ENCODE measurements at places on chromosomes 6 and 20.

GRCh38 chr20:47944682-47945081 is 159.4 kb upstream of the SULF2 start:
- no peak for DNase-seq

GRCh38 chr6:30192076-30192475 is 21.1 kb downstream of the TRIM26 start:
- no peak for DNase-seq

DNA sequence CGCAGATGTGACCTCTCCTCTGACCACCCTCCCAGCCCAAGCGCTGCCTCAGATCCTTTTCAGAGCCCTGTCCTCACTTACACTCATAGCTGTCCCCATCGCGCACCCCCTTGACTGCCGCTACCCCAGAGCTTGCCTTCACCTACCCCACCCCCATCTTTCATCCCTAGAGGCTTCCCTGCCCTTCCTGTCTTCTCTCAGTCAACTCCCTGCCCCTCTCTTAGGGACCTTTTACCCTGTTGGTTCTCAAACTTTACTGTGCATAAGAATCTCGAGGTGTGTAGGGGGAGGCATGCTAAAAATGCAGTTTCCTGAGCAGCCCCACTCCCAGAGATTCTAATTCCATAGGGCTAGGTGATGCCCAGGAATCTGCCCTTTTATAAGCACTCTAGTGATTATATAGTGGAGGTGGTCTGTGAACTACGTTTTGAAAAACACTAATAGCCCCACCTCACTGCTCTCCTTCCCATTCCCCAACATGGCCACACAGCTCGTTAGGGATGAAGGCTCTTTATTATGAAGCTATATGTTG is 725 bp downstream of the TM9SF4 start:
- no peak for DNase-seq

DNA sequence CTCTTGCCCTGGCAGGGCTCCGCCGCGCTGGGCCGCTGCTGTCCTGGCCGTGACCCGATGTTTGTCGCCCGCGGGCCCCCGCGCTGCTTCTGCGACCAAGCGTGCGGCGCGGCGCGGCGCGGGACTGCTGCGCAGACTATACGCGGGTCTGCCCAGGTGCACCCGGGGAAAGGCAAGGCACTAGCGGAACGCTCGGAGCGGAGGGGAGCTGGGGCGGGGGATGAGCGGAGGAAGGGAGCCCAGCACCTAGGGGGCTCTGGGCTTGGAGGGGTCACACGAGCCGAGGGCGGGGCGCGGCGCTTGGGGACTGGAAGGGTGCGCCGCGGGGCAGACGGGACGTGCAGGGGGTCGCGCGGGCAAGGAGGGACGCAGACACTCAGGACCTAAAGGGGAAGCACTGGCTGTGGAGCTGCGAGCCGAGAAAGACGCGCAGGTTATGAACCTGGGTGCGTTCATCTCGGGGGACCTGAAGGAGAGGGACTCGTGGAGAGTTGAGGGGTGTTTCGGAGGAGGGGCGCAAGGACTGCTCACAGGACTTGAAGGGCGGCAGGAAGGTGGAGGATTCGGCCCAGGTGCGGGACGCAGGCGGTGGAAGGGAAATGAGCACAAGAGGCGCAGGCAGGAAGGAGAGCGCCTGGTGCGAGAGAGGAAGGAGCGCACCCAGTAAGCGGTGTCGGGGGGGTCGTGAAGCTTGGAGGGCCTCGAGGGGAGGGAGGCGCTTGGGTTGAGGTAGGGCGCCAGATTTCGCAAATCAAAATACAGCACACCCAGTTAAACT is 40.8 kb upstream of the ZNFX1 start:
- DNase-seq: peak; percentile 34

DNA sequence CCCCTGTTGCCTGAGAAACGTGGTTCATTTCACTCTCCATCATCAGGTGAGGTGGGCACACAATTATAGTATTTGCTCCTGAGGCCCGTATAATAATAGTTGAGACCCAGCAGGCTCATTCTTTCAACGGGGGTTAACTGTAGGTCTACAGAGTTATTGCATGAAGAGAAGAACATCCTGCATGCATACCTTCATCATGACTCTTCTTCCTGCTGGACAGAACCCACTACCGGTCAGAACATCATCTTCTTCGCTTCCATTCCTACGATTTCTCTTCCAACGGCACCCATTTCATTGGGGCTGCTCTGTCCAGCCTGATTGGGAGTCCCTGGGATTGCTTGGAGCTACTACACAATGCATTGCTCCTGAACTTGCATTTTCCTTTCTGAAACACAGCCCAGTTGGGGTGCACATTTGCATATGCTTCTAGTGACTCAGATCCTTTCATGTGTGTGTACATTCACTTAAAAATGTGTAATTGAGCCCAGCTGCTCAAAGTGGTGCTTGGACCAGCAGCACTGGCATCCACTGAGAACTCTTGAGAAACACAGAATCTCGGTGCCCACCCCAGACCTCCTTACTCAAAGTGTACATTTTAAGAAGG is 57.4 kb downstream of the SLC24A3 start:
- DNase-seq: no peak

- no peak for DNase-seq
These were observed 406.5 kb downstream of the KIF16B start for GRCh38 chr20:16166737-16167136.

DNA sequence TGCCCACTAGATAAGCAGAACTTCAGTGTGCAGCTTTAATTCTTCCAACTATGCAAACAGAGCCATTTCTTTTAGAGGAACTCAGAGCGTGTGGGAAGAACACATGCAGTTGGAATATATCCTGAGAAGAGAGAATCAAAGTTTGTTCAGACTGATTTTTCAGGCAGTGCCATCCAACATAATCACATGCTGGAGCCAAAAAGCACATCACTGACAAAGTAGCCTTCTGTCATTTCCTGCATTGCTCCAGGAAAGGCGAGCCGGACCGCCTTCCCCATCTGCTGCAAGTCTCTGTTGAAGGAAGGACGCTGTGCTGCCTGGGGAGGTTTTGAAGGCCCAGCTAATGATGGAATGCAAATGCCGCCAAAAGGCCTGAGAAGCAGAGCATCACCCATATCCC is 98.4 kb downstream of the DOK5 start:
- DNase-seq: no peak

DNA sequence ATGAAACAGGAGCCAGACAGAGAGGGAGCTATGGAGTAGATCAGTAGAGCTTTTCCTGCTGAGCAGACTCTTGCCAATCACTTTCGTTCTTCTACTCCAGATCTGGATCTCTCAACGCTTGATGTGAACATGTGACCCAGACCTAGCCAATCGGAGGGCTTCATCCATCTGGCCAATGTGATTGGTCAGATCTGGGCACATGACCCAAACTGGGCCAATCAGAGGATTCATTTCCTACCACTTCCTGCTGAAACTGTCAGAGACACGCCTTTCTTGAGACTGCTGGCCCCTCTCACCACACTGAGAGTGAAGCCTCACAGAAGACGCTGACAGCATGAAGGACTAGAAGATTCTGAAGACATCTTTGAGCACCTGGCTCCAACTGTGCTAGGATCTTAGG is 44.2 kb upstream of the ZMYND8 start:
- no peak for DNase-seq

- no peak for DNase-seq
These were observed 129.4 kb downstream of the BCAS1 start for GRCh38 chr20:53940907-53941545.
